ENCODE measurements at places on chromosomes 6 and 20.

DNA sequence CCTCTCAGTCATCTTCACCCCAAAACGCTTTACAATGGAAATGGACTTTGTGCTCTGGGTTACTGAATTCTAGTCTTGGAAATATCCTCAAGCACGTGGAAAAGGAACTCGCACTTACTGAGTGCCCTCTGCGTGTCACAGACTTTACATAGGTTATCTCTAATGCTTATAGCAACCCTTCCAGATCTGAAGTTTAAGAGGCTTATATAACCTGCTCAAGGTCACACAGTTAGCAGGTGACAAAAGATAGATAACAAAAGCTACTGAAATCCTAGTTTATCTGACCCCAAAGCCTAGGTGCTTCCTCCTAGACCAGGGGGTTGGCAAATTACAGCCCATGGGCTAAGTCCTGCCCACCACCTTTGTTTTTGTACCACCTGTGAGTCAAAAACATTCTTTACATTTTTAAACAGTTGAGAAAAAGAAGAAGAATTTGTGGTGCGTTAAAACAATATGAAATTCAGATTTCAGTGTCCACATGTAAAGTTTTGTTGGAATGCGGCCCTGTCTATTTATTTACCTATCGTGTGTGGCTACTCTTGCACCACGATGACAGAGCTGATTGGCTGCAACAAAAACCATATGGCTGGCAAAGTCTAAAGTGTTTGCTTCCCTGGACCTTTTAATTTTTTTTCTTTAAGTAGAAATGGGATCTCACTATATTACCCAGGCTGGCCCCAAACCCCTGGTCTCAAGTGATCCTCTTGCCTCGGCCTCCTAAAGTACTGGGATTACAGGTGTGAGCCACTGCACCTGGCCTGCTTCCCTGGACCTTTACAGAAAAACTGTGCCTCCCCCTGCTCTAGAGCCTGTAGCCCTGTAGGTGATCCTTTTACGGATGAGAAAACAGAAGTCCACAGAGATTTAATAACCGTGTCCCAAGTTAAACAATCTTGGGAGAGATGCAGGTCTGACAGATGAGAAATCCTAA lies 110.2 kb upstream of the RREB1 start:
- DNase-seq = no peak

DNA sequence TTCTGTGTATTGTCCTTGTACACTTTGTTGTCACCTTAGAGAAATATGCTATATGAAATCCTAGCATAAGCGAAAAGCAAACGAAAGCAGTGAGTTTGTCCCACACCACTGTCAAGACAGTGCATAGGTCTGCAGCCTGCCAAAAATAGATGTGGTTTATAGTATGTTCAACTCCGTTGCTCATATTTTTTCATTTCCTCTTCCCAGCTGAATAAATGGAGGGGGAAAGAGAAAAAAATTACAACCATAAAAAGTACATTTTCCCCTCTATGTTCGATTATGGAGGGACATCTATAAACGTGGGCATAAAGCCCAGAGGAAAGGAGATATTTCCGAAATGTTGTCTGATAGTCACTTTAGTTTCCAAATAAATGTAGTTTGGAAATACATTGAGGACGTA lies 25.8 kb downstream of the PRL start:
- DNase-seq = no peak

GRCh38 chr6:43093436-43094289 lies 17.5 kb downstream of the PTK7 start:
- no peak for DNase-seq

DNA sequence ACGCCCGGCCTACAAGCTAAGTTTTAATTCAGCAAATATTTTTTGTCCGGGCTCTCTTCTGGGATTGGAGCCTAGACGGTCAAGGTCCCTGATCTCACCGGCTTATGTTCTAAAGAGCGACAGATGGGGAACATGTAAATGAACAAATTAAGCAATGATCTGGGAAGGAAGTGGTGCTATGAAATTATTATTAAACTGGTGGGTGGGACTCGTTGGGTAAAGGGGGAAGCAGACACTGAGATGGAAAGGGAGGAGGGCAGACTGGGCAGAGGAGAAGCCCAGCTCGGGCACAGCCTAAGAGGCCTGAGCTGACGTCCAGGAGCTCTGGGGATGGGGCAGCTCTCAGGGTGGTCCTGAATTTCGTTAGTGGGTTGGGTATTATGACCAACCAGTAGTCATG lies 81.8 kb upstream of the AGPAT4 start:
- no peak for DNase-seq

DNA sequence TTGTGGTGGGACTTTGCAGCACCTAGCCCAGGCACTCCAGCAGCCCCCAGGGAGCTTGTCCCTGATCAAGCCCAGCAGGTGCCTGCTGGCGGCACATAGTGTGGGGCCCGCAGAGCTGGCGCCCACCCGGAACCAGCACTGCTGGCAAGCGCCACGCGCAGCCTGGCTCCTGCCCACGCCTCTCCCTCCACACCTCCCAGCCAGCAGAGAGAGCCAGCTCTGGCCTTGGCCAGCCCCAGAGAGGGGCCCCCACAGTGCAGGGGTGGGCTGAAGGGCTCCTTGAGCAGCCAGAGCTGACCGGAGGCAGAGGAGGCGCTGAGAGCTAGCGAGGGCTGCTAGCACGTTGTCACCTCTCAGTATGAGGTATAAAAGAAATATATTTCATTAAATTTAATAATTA lies 716.5 kb upstream of the MAP3K7 start:
- no peak for DNase-seq

DNA sequence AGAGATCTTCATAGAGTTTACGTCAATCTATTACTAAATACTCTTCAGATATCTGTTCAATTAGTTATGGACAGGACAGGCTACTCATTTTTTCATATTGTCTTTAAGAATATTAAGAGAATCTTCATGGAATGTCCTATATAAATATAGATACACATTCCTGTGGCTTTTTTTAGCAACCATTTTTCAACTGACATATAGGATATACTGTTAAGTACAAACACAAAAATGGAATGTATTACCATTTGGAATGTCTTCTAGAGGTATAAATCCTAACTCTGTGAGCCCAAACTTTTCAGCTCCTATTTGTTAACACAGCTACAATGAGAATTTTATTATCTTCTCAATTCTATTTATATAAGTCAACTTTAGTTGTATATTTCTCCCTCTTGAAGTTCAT lies 239.6 kb upstream of the DEFB112 start:
- no peak for DNase-seq

DNA sequence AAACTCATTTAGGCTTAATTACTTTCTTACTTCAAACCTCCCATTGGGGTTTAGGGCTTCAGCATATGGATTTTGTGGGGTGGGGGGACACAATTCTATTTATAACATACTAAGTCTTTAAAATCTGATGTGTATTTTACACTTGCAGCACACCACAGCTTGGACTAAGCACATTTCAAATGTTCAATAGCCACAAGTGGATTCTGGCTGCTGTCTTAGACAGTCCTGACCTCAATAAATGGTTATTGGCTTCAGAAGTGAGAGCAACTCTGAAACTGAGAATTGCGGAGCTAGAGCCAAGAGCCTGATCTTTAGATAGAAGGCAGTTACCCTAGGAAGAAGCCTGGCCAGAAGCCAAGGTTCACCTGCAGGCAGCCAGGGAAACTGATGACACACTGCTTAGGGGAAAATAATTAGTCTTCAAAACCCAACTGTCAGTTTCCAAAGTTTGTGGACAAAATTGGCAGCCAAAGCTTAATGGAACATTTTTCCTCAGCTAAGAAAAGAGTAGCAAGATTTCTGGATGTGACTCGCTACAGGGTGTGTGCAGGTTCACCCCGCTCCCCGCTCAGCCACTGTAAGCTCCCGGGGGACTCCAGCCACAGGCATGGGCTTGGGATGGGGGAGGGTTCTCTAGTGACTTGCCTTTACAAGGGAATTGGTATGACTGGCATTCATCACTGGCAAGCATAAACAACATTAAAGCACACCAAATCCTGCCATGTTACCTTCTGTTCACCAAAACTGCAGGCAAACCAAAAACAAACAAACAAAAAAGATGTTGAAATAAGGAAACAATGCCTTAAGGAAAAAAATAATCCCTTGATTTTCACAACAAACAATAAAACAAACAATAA lies 219.8 kb downstream of the TFAP2A start:
- DNase-seq = no peak

- no peak for DNase-seq
These were observed 173.3 kb downstream of the CENPW start for GRCh38 chr6:126513198-126513597.

GRCh38 chr20:14444106-14444505 lies 106.7 kb upstream of the FLRT3 start:
- DNase-seq = no peak

GRCh38 chr6:72742001-72742673 lies 120.3 kb downstream of the KCNQ5 start:
- no peak for DNase-seq

DNA sequence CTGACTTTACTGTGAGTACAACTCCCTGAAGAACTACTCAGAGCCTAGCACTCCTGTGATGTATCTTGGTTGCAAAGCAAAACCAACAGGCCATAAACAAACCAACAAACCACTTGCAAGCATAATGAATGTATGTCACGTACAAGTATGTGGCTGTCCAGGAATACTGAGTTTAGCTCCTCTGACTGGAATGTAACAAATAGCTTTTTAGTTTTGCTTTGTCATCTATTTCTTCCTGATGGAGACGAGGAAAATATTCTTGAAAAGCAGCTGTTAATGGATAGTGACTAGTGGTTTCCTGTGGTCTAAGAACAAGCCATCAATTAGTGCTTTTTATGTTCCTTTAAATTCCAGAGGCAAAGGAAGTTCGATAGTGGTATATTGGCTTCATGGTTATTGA lies 101.9 kb upstream of the LY86 start:
- no peak for DNase-seq

- DNase-seq = no peak
These were observed 19.5 kb downstream of the TFEB start for GRCh38 chr6:41715795-41716515.

DNA sequence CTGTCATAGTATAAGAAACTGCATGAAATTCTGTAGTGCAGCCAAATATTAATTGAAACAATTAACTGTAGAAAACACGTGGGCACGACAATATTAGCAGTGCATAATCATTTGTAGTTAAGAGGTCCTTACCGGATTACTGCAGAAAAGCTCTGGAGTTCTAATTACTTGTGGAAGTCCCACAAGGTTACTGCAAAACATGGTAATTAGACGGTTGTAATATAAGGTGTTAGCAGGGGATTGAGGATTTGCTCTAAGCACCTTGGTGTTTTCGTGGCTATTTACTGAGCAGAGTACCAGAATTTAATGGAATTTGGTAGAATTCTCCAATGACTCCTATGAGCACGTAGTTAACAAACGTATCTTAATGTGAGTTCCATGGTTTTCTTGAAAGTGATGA lies 473.6 kb upstream of the AGPAT4 start:
- no peak for DNase-seq

DNA sequence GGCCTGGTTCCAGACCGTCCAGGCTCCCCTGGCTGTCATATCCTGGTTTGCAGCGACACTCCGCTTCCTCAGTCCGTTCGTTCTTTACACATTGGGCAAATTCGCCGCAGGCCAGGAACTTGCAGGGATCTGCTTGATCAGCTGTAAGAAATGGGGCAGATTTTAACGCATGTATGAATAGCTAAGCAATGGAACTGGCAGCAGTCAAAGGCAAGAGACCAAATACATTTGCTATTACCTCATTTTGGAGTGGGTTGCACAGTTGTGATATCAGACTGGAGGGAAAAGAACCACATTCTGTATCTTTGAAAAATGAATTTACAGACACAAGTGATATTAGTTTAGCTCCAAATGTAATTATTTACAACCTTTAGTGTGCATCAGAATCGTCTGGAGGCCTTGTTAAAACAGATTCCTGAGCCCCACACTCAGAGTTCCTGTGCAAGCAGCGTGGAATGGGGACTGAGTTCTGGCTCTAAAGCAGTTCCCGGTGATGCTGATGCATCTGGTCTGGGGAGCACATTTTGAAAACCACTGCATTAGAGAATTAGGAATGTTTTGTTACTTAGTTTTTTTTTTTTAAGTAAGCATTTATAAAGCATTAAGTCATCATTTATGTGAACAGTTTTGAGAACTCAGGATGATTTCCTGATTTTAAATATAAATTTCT lies 141.3 kb downstream of the IMPG1 start:
- no peak for DNase-seq

GRCh38 chr6:40282986-40283385 lies 304.2 kb downstream of the LRFN2 start:
- no peak for DNase-seq

GRCh38 chr6:5127106-5127687 lies 42.1 kb downstream of the PPP1R3G start:
- DNase-seq = no peak

DNA sequence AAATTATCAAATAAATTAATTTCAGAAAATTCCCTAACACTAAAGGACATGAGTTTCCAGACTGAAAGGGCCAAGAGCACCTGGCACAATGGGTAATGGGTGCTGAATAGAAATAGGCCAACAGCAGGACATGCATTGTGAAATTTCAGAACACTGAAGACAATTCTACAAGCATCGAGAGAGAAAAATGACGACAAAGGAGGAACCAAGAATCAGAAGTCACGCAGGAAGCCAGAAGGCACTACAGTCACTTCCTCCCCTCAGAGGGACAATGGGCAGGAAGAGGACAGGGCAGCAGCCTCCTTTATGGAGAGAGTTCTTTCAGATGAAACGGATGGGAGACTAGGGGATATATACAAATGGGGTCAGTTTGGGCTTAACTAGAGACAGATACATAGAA lies 29.6 kb downstream of the PCNA start:
- DNase-seq = no peak

GRCh38 chr6:4012826-4013225 lies 66.1 kb downstream of the FAM217A start:
- DNase-seq = no peak

- no peak for DNase-seq
These were observed 7.9 kb upstream of the GPRC6A start for GRCh38 chr6:116836606-116837342.

GRCh38 chr6:48474136-48474535 lies 363.1 kb upstream of the PTCHD4 start:
- DNase-seq = no peak

DNA sequence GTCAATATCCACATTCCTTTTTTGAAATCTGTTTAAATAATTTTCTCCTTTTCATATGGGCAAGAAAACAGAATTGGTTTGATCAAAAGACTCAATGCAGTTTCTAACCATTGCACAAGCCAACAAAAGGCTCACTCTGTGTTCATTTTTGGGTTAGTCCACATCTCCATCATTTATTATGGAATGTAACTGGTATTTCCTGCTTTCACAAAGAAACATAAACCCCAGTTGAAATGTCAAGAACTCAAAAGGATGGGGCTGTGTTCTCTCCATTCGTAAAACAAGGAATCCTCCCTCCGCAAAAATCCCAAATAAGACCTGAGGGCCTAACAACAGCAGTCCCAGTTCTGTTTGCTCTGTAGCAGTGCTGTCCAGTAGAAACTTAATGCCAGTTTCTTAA lies 420.9 kb downstream of the GJA1 start:
- DNase-seq = no peak

DNA sequence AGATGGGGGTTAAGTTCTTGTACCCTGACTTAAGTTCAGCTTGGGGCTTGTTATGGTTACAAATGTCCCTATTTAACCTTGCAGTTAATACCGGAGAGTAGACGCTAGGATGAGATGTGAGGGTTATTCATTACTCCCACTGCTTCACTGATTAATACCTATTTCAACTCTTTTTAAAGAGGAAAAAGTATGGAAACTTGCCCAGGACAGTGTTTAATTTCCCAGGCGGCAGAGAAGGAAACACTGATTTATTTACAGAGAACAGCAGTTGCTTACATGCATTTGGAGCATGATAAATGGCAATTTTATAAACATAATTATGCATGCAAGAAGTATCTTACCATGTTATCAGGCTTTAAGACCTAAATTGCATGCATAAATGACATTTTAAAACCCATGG lies 137.7 kb downstream of the RCAN2 start:
- no peak for DNase-seq

- no peak for DNase-seq
These were observed 15.7 kb upstream of the SGK2 start for GRCh38 chr20:43543138-43543537.
